Frontal cortex (tissue), 4 donors: ENCODE measurements at places on chromosomes 6 and 20. TPM values are rescaled to one million over a fixed set of nuclear protein-coding genes. Genes with fewer than 3 reads are reported as not detected.

Gene UBE2C
- total RNA-seq: 3.7 TPM

Gene ADGB
- total RNA-seq: under 0.01 TPM

Gene LBP
- total RNA-seq: not detected

GRCh38 chr6:143939364-143939763, 68.7 kb downstream of the PLAGL1 start:
- DNase-seq: no peak

DNA sequence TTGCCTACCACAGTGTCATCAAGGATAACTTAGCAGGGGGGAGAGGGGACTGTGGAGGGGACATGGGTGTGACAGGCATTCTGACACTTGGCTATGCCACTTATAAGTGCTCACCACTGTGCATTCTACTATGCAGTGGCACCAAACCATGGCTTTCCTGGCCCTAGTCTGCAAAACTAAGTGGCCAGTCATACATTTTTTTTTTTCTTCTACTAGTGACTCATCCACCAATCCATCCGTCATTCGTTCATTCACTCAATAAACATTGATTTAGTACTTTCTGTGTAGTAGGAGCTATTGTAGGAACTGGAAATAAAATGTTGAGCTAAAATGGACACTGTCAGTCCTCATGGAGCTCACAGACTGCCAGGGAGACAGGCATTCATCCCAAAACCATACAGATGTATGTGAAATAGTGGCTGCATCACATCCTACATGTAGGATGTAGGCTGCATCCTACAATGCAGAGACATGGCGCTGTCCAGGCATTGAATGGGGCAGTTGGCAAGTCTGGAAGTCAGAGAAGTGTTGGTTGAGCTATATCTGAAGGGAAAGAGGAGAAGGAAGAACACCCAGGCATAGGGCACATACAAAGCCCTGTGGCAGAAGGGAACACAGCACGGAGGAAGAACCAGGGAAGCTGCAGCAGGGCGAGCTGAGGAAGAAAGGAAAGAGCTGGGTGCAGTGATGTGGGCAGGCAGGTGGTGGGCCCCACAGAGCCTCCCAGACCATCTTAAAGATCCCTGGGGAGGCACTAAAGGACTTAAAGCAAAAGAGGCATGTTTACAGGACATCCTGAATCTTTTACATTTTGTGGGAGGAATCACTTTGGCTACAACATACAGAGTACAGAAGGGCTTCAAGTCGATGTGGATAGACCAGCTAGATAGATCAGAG, 224.4 kb downstream of the UST start:
- DNase-seq: no peak

- DNase-seq: no peak
Observed at GRCh38 chr6:105112577-105112976, 67.2 kb downstream of the POPDC3 start.

GRCh38 chr20:381581-382290, 1.2 kb downstream of the TRIB3 start:
- DNase-seq: peak; percentile 49

DNA sequence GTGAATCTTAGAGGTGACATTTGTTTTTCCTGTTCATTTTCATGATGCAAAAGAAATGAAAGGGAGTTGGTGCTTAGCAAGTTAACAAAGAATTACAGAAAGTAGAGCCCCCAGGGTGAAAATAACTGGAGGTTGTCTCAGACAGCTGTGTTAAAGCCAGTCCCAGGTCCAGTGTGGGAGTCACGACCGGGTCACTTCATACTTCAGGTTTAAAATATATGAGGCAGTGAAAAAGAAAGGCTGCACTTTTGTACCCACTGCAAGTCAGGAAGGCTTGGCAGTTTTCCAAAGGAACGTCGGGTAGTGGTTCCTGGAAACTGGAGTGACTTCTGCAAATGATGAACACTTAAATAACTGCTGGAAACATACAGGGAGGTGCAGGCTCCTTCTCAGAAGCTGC, 91.5 kb upstream of the THBS2 start:
- DNase-seq: no peak

- no peak for DNase-seq
Observed at GRCh38 chr6:132286298-132287019, 114.8 kb downstream of the MOXD1 start.
